Urinary bladder (tissue), 4 donors: ENCODE measurements at places on chromosomes 3 and 15. TPM values are rescaled to one million over a fixed set of nuclear protein-coding genes. Genes with fewer than 3 reads are reported as not detected.

KIF7 gene
- total RNA-seq: 9.4 TPM

MNS1 gene
- total RNA-seq: 7.1 TPM

NAALADL2 gene
- total RNA-seq: 77.5 TPM

KLHL6 gene
- total RNA-seq: 1.7 TPM

MEIS2 gene
- 163 TPM for total RNA-seq

P3H2 gene
- 12.7 TPM for total RNA-seq

IGF1R gene
- total RNA-seq: 33.3 TPM

CIDEC gene
- total RNA-seq: not detected

MGLL gene
- 23.4 TPM for total RNA-seq

DNA sequence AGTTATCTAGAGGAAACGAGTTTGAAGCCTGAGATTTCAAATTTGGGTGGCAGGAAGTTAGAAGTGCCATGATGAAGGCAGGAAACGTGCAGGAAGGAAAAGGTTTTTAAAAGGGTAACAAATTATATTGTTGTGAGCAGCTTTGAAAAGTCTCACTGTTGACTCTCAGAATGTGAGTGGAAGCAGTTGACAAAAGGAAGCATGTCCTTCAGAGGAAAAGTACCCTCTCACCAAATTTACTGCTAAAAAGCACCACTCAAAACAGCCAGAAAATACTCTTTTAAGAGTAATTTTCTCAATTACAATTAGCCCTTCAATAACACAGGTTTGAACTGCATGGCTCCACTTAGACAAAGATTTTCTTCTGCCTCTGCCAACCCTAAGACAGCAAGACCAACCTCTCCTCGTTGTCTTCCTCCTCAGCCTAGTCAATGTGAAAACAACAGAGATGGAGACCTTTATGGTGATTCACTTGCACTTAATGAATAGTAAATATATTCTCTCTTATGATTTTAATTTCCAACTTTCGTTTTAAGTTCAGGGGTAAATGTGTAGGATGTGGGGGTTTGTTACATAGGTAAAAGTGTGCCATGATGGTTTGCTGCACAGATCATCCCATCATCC lies 117.1 kb upstream of the LIPC start:
- no peak for DNase-seq

- DNase-seq: no peak
Observed at GRCh38 chr15:89130201-89130600, 41.9 kb downstream of the ABHD2 start.

GRCh38 chr15:71275566-71276335 lies 160.5 kb downstream of the THSD4 start:
- no peak for DNase-seq

DNA sequence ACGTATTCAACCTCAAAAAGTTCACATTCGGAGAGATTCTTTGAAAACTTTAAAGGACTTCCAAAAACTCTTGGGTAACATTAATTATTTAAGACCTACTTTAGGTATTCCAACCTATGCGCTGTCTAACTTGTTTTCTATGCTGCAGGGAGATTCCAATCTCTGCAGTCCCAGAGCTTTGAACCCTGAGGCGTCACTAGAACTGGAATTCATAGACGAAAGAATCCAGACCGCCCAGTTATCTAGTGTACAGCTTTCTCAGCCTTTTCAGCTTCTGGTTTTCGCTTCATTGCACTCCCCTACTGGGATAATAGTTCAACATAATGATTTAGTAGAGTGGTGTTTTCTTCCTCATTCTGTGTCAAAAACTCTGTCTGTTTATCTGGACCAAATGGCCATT lies 711.3 kb downstream of the ROBO1 start:
- no peak for DNase-seq

DNA sequence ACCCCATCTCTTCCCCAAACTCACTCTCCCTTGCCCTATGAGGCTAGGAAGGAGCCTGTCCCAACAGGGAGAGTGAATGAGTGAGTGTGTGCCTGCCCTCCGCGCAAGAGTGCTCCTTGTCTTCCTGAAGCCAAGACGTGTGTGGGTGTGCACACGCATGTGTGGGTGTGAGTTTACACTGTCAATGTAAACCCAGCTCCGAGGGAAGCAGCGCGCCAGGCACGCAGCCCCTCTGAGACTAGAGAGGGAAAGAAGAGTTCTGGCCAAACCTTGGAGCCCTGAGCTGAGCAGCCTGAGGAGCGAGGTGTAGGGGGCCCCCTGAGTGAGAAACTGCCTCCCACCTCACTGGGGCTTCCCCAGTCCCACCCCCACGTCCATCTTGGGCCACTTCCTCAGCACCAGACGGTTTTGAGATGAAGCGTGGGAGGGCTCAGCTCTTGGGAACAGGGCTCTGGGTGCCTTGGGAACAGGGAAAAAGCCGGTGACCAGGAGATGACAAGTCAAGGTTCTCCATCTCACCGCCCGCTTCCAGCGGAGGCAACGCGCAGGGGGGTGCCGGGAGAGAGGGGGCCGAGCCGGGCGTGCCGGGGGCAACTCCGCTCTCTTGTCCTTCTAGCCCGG lies 5.1 kb downstream of the MECOM start:
- DNase-seq: no peak

DNA sequence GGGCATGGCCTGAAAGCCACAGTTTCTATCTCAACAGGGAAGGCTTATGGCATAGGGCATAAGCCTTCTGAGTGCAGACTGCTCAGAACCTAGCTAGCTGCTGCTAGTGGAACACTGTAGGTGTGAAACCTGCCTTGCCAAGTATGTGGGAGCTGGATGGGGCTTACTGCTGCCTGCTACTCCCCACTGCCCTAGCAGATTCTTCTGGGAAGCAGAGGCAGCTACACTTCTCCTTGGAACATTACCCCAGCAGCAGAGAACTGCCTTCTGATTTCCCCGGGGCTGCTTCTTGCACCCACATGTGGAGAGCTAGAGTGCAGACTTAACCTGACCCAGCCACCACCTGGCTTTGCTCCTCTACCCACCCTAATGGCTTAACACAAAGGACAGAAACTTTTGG lies 215.7 kb downstream of the POLQ start:
- DNase-seq: no peak

GRCh38 chr15:42511007-42511391 lies 15.6 kb downstream of the SNAP23 start:
- no peak for DNase-seq

GRCh38 chr3:21664996-21665395 lies 86.0 kb downstream of the ZNF385D start:
- DNase-seq: no peak

DNA sequence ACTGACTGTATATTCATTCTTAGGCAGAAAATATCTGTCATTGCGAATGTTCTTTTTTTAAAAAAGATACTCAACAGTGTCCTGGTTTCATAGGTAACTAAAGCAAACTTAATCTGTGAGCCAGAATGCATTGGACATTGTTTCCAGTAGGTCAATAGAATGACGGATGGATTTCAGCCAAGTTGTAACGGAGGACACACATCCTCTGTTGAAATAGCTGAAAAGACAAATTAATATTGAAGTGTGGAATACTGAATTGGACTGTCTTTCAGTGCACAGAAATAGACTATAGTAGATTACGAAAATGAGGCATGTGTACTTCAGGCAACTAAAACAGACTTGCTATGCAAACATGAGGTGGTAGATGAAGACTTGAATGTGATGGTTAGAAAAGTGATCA lies 461.6 kb downstream of the WDR72 start:
- DNase-seq: no peak
